ENCODE measurements at places on chromosomes 13 and 19.

GRCh38 chr13:43473437-43473836, 313.3 kb downstream of the ENOX1 start:
- no peak for DNase-seq

- no peak for DNase-seq
Measured at GRCh38 chr13:27988520-27988919, at the start of gene URAD. URAD (minus strand) TSS chr13:27988693; CDS start chr13:27988637, 56 bp downstream.

- DNase-seq = no peak
Measured at GRCh38 chr13:31556376-31556775, 182.9 kb upstream of the RXFP2 start.

GRCh38 chr13:28640861-28641599, 17.9 kb upstream of the POMP start:
- DNase-seq = no peak

DNA sequence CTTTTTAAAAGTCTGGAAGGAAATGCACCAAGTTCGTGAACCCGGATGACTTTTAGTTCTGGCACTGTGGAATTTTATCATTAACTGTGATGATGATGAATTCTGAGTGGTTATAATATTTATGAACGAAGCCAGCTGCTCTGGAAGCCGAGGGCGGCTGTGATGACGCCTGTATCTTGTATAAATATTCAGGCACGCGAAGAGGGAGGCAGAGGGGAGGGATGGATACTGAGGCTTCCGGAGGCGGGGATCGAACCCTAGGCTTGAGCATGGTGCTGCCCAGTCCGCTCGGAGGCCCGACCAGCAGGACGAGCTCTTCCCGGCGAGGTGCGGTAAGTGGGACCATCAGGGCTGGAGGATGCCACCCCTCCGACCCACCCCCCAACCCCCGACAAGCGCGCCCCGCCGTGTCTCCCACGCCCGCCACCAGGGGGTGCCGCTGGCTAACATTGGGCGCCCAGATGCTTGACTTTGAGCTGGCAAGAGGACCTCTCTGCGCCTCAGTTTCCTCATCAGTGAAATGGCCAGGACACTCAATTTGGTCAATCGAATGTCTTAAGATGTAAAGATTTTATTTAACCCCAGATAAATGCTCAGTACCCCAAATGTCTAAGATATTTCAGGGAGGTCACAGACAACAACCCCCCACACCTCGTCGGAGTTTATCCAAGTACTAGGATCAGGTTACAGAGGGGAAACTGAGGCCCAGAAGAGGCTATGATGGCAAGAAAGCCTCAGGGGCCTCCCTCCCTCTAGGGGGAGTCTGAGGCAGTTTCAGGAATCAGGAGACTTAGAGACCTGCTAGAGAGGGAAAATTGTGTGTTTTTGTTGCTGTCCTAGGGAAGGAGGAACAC, 4.5 kb upstream of the RAB3A start:
- DNase-seq = no peak

GRCh38 chr19:45186509-45187334, 8.1 kb downstream of the BLOC1S3 start:
- DNase-seq = no peak

DNA sequence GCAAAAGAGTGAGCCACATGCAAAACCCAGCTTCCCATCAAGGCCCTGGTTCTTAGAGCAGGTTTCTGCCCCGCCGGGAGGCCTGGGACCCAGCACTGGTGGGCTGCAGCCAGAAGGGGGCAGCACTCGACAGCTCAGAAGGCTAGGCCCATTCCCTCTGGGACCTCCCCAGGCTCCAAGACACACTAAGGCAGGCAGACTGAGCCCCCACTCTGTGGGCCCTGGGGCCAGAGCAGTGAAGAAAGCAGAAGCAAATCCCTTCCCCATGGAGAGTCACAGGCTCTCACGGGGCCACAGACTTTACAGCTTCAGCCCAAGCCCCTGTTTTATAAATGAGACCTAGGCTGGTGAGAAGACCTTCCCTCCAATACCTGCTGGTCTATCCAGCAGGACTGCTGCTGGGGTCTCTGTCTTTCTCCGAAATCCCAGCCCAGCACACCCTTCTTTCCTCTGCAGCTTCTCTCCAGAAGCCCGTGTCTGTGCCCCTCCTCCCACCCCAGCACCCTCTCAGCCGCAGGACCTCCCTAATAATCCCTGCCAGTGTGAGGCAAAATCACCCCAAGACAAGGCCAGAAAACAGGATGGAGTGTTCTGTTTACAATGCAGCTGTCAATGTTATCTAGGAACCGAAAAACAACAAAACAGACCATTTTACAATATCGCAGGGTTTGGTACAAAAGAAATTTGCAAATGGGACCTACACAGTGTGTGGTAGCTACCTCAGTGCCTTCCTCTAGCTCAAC, 109.3 kb downstream of the ABCC4 start:
- DNase-seq = peak; percentile 44

DNA sequence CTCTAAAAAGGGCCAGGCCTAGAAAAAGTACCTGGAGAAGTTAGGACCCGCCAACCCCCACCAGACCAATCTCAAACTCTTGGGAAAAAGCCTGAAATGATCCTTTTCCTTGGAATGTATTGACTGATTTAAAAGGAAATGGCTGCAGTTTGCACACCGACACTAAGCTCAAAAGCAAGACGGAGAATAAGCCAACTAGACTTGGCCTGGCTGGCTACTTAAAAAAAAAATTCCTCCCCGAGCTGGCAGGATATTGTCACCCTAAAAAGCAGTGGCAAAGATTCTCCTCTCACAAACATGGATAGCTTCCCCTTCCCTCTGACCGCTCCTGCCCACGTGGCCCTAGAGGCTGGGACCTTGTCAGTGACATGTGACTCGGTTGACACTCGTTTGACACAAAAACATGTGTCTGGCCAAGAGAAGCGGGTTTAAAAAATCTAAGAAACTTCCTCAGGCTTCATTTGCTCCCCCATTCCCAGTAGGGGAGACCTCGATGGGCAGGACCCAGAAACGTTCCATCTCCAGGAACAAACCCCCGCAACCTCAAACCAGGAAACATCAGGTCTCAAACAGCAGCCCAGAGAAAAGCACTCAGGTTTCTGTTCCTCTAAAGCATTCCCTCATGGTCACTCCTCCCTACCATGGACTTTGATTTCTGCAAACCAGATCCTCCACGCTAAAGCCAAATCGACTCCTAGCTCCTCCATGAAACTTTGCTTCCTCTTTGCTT, 1.3 kb downstream of the RFX1 start:
- DNase-seq = no peak
